ENCODE measurements at places on chromosomes 2 and 18. TPM values are rescaled to one million over a fixed set of nuclear protein-coding genes. Genes with fewer than 3 reads are reported as not detected.

Gene PRSS56
- not detected for total RNA-seq

Gene FIGN
- 6.5 TPM for total RNA-seq

Gene MLPH
- total RNA-seq = 1.1 TPM

Gene ATP6V1C2
- total RNA-seq = 0.42 TPM

Gene TMEM198
- 4.2 TPM for total RNA-seq

Gene MYO7B
- not detected for total RNA-seq

Gene CPO
- 2.4 TPM for total RNA-seq

Gene PTGR3
- 18.1 TPM for total RNA-seq

Gene GFPT1
- total RNA-seq = 39.0 TPM

Gene PLEKHH2
- 2.1 TPM for total RNA-seq

Gene TMEM185B
- total RNA-seq = 9.9 TPM

Gene RELCH
- total RNA-seq = 18.0 TPM

Gene SPOPL
- total RNA-seq = 5.1 TPM

Gene BOLL
- total RNA-seq = not detected

Gene HOXD12
- total RNA-seq = not detected

Gene PMAIP1
- total RNA-seq = 131 TPM

Gene CLEC4F
- total RNA-seq = not detected

Gene CD8B
- total RNA-seq = 0.37 TPM

Gene KCNG2
- 0.14 TPM for total RNA-seq

Gene AMER3
- total RNA-seq = 0.14 TPM

Gene GKN2
- not detected for total RNA-seq

Gene ZBTB7C
- 0.38 TPM for total RNA-seq

Gene ABCB11
- 0.66 TPM for total RNA-seq

Gene PLEK
- total RNA-seq = not detected

Gene XIRP2
- total RNA-seq = not detected

Gene ANKRD36C
- total RNA-seq = 4.8 TPM
